ENCODE measurements at places on chromosomes 12 and 14.

- DNase-seq: no peak
Measured at GRCh38 chr14:64844969-64845536, 34.7 kb downstream of the SPTB start.

- no peak for DNase-seq
Measured at GRCh38 chr14:70898111-70898745, 9.0 kb upstream of the PCNX1 start.

GRCh38 chr14:24071144-24071697 lies at the start of gene CPNE6:
CPNE6 (plus strand) TSS chr14:24071562; CDS start chr14:24072937, 1,375 bp downstream.
- no peak for DNase-seq

GRCh38 chr12:52367876-52368275 lies 595 bp upstream of the KRT85 start:
- DNase-seq: no peak

GRCh38 chr12:69161829-69162228 lies 77.5 kb upstream of the CPSF6 start:
- peak; percentile 62 for DNase-seq

GRCh38 chr12:70190262-70191010 lies 52.8 kb upstream of the CNOT2 start:
- DNase-seq: no peak

GRCh38 chr14:91477388-91477787 lies 32.7 kb downstream of the PPP4R3A start:
- DNase-seq: no peak

GRCh38 chr12:62805517-62805916 lies 129.4 kb downstream of the PPM1H start:
- no peak for DNase-seq

- DNase-seq: no peak
Measured at GRCh38 chr12:75455839-75456238, 24.7 kb upstream of the GLIPR1 start.
